ENCODE measurements at places on chromosomes 2 and 18.

GRCh38 chr2:155825876-155826275, 506.6 kb downstream of the NR4A2 start:
- DNase-seq = no peak

DNA sequence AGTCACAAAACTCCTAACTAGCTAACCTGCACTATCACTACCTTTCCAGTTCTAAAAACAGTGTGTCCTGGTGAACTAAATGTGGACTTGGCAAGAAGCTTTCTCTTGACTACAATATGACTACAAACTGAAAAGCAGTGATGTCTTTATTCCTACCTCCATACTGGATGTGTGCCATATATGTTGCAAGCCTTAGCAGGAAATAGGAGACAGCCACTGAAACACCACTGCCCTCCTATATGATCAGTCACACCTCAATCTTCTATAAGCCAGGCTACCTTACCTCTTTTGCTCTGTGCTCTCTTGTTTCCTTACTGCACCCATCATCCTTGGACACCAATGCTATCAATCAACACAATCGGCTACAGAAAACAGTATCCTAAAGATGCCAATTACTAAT, 34.1 kb downstream of the SS18 start:
- DNase-seq = no peak

GRCh38 chr18:36770315-36770946, 58.4 kb downstream of the TPGS2 start:
- DNase-seq = no peak

- DNase-seq = no peak
These were observed 19.6 kb upstream of the KCNJ13 start for GRCh38 chr2:232795920-232796319.

GRCh38 chr2:141957321-141957720, 173.5 kb downstream of the LRP1B start:
- no peak for DNase-seq

- DNase-seq = no peak
These were observed 983.0 kb upstream of the SLC39A10 start for GRCh38 chr2:194674043-194674442.

- no peak for DNase-seq
These were observed 10.2 kb upstream of the LIMS2 start for GRCh38 chr2:127685410-127686080.

DNA sequence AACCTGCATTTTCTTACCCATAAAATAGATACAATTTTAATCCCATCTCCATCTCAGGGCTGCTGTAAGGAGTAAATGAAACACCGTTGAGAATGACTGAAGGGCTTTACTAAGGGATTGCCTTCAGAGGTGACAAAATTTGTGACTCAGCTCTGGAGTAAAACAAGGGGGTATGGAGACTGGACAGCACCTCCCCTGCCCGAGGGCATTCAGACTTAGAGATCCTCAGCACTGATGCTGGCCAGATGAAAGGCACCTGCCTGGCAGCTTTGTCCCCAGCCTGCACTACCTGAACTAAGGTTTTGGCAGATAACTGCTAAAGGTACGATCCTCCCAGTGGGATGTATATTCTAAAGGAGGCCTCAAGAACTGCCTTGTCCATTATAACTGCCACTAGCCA, 105.9 kb upstream of the STPG4 start:
- DNase-seq = no peak

- DNase-seq = no peak
These were observed 87.8 kb downstream of the UPP2 start for GRCh38 chr2:158189526-158189925.

DNA sequence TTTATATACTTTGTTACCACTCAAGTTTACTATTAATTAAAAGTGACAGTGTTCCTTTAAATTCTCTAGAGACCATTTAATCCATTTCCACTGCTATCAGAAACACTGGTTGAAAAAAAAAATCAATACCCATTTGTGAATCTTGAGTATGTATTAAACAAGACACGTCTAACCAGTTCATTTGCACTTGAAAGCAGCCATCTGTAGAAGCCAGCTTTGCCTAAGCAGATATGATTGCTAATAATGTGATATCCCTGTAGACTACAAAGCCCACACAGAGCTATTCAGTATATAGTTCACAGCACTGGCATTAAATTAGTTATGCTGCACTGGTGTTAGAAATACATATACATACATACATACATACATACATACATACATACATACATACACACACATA, 111.8 kb upstream of the SP3 start:
- DNase-seq = no peak

DNA sequence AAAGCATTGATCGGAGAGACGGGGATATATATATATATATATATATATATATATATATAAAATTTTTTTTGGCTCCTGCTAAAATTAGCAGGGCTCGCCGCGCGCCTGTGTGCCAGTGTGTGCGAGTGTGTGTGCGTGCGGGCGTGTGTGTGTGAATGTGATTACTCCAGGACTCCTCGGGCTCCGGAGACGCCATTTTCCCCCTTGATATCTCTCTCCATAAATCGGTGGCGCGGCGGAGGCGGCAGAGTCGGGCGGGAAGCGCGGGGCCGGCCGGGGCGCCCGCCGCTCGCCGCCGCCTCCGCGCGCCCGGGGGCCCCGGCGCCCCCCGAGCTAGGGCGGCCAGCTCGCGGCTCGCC, 795 bp upstream of the SETBP1 start:
- DNase-seq = no peak

DNA sequence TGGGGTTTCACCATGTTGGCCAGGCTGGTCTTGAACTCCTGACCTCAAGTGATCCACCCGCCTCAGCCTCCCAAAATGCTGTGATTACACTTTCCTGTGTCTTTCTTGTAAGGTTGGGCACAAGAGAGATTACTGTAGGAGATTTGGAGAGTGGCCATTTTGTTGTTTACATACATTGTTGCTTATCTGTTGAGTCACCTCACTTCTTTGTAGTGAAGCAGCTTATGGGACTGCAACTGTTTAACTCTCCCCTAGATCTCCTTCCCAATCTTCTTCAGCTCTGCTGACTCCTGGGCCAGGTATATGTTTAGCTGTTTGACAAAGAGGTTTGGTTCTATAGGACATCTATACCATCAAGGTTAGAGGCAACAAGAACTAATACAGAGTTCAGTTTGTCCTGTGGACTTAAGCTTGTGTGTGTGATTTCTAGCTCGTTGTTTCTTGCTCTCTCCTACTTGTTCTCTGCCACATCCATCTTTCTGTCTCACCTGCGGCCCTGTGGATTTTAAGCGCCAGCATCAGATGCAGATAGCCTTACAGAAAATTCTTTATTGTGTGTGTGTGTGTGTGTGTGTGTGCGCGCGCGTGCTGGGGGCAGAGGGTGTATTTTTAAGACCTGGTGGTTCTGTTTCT, 95.4 kb downstream of the HAUS1 start:
- no peak for DNase-seq

- DNase-seq = no peak
These were observed 194.1 kb downstream of the KLHL29 start for GRCh38 chr2:23578964-23579671.

- no peak for DNase-seq
These were observed 85.3 kb downstream of the LDLRAD4 start for GRCh38 chr18:13303756-13304364.

DNA sequence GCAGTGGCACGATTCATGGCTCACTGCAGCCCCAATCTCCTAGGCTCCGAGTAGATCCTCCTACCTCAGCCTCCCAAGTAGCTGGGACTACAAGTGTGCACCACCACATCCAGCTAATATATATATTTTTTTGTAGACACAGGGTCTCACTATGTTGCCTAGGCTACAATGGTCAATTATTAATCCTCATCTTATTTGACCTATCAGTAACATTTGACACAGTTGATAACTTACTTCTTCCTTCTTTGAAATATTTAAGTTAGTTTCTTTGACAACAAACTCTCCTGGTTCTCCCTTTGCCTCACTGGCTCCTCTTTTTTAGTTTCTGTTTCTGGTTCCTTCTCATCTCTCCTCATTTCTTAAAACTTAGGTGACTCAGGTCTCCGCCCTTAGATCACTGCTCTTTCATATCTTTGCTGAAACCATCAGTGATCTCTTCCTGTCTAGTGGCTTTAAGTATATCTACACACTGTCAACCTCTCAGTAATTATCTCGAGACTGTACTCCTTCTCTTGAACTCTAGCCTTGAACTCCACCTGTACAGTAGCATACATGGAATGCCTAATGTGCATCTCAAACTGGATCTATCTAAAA, 11.5 kb downstream of the PGAP1 start:
- no peak for DNase-seq

GRCh38 chr2:51994123-51994763, 962.3 kb upstream of the NRXN1 start:
- no peak for DNase-seq

- no peak for DNase-seq
These were observed 3.6 kb downstream of the MAB21L4 start for GRCh38 chr2:240892356-240892755.

DNA sequence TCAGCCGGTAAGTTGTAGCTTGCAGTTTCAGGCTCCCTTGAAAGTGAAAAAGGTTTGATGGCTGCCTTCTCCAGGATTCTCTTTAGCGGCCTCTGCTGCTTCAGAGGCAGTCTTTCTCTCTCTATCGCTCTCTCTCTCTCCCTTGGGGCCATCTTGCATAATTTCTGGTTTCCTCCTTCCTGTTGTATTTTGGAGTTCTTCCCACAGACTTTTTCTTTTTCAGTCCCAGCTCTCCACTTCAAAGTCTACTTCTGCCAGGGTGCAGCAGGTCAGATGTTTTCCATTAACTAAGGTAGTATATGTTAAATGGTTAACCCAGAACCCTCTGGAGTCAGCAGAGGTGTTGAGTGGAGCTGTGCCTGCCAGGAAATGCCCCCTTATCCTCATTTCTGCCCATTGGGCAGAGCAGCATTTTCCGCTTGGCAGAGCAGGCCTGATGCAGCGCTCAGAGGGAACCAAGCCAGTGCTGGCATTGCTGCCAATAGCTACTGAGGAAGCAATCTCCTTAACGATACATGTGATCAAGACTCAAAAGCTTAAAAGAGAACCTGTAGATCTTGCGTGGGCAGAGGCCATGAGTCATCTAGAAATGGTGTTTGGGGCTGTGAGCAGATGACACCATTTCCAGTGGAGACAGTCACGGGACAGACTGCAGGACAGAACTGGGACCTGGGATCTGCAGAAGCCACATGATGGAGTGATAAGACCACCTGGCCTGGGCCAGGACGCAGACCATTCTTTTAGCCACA, 20.8 kb downstream of the DBI start:
- DNase-seq = no peak

GRCh38 chr2:171919453-171919852, 2.8 kb upstream of the HAT1 start:
- no peak for DNase-seq

- no peak for DNase-seq
These were observed 54.7 kb downstream of the FARP2 start for GRCh38 chr2:241410739-241411176.

- no peak for DNase-seq
These were observed 30.8 kb downstream of the TBC1D8 start for GRCh38 chr2:101120124-101120996.

DNA sequence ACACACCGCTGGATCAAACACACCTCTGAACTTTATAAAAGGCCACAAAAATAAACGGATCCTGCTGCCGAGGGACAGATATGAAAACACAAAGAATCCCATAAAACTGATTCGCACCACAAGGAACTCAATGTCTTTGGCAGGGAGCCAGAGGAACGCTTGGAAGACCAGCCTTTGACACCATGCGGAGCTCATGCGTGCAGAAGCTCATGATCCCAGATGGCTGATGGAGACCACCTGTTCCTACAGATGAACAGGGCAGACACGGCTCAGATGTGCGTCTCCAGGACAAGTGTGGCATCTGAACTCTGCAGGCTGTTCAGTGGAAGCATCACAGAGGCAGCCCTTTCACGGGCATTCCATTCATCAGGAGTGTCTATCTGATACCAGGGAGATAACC, 24.9 kb downstream of the COPS9 start:
- no peak for DNase-seq

DNA sequence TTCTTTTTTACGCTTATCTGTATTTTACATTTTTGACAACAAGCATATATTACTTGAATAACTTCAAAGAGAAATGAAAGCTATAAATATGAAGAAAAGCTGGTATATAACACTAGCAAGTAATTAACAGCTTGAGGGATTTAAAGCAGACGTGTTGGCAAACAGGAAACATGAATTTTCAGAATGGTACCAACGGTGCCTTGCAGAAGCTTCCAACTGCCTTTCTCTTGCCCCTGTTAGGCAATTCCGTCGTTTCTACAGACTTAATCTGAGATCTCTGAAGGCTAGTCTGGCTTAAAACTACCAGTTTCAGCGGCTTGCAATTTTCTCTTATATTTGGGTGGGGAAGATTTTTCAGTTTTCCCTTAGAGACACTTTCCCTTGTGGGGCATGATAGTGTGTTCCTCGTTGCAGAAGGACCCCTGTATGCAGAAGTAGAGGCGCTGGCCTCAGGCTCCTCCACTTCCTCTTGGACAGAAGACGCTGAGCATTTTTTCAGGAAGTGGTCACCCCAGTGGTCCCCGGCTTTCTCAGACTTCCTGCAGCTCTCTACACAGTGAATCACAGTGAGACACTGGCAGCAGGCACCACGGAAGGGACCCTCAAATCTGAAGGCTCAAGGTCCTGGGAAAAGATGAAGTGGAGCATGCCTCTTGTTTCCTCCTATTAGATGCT, 56.2 kb upstream of the SLC16A14 start:
- DNase-seq = no peak

- no peak for DNase-seq
These were observed 2.7 kb downstream of the ERFE start for GRCh38 chr2:238161291-238162051.

DNA sequence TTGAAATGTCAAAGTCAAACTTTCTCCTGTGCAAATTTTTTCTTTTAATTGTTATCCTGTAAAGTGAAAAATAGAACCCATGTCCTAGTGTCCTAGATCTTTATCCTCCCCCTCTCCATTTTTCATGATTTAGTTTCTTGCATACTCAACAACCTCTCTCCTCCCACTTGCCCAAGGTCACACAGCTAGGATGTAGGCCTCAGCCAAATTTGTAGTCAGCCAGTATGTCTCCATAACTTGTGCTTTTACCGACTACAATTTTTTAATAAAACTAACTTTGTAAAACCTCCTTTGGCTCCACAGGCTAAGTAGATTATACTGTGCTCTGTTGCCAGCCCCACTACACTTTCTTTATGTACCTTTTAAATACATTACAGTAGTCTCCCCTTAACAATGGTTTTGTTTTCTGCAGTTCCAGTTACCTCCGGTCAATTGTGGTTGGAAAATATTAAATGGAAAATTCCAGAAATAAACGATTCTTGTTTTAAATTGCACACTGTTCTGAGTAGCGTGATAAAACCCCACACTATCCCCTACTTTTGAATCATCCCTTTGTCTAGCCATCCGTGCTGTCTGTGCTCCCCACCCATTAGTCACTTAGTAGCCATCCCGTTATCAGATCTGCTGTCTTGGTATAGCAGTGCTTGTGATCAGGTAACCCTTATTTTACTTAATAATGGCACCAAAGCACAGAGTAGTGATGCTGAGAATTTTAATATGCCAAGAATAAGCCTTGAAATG, 22.8 kb downstream of the GULP1 start:
- DNase-seq = no peak

GRCh38 chr18:48050176-48050575, 119.7 kb upstream of the SMAD2 start:
- no peak for DNase-seq
